ENCODE measurements at places on chromosomes 16 and 17. TPM values are rescaled to one million over a fixed set of nuclear protein-coding genes. Genes with fewer than 3 reads are reported as not detected.

DPEP3 gene
- total RNA-seq, result not detected

KCNJ12 gene
- under 0.01 TPM for total RNA-seq

CCL16 gene
- not detected for total RNA-seq

CTRB2 gene
- total RNA-seq, result not detected

FOXN1 gene
- not detected for total RNA-seq

GRCh38 chr17:40722241-40722640 lies 18.7 kb upstream of the KRT24 start:
- DNase-seq, result no peak

DNA sequence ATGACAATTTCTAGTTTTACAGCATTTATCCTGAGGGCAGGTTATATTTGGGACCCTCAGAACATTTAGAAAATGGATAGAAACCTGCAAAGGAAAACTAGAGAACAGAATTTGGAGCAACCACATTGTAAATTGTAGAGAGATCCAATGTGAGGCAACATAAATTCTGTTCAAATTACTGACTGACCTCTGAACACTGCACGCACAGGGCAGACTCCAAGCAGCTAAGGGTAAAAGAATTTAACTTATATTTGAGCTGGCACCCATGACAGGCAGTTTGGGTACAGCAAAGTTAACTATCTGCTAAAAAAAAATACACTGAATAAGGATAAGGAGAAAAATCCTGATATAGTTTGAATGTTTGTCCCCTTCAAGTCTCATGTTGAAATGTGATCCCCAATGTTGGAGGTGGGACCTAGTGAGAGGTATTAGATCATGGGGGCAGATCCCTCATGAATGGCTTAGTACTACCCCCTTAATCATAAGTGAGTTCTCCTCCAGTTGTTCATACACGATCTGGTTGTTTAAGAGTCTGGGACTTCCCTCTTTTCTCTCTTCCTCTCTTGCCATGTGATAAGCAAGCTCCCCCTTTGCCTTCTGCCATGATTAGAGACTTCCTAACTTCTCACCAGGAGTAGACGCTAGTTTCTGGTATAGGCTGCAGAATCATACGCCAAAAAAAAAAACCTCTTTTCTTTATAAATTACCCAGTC lies 75.7 kb downstream of the FBXL20 start:
- no peak for DNase-seq

GRCh38 chr16:324451-325334 lies 27.8 kb downstream of the AXIN1 start:
- DNase-seq, result no peak

DNA sequence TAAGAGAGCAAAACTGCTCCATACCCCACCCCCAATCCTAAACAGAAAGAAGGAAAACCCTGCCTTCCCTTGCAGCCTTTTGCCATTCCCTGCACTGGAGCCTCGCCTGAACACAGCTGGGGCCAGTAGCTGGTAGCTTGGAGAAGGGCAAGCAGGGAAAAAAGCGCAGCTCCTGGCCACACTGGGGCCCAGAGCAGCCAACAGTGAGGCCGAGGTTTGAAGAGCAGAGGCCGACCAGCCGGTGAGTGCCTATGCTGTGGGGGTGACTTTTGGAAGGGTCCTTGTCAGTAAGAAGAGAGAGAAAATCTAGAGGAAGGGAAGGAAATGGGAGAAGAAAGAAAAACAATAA lies 3.2 kb upstream of the HOXB9 start:
- DNase-seq, result no peak

DNA sequence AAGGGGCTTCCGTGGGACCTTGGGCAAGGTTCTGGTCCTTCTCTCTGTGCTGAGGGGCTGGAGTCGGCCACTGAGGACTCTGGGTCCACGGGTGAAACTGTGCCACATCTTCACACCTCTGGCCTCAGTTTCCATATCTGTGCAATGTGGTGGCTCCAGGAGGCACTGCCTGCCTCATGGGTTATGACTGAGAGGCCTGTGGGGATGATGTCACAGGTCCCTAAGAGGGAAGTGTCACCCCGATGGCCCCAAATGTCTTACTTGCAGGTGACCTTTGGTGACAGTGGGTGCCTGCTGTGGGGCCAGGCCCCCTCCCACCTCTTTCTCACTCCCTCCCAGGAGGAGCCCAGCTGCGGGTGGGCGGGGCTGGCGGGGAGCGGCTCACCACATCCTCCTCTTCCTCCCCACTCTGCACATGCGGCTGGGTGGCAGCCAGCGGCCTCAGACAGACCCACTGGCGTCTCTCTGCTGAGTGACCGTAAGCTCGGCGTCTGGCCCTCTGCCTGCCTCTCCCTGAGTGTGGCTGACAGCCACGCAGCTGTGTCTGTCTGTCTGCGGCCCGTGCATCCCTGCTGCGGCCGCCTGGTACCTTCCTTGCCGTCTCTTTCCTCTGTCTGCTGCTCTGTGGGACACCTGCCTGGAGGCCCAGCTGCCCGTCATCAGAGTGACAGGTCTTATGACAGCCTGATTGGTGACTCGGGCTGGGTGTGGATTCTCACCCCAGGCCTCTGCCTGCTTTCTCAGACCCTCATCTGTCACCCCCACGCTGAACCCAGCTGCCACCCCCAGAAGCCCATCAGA lies at the start of gene IL21R:
TSS of gene IL21R (plus strand) at position 407 of the 801 bp plus-strand sequence. CDS start 27,898 bp downstream, outside the sequence.
- DNase-seq, result peak; percentile 61

DNA sequence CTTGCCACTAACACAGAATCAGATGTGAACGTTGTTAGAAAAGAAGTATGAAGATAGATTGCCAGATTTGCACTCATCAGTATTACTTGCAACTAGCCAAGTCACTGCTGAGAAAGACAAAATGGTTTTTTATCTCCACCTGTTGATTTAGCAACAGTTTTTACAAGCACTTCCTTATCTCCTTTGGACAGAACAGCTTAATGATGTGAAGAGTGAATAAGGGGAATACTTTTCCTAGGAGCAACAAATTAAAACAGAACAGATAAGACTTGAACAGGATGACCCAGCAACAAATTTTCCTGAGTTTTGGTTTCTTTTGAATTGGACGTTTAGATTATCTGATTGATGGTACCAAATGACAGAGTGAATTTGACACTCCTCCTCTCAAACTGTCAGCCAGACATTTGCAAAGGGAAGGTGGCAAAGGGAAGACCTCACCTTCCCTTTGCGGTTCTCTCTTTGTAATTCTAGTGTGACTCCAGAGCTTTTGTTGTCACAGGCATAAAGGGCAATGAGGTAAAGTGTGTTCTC lies 130.6 kb downstream of the NLK start:
- DNase-seq, result no peak

- no peak for DNase-seq
Observed at GRCh38 chr16:14428043-14428442, 202.0 kb downstream of the PARN start.

- no peak for DNase-seq
Observed at GRCh38 chr16:63568164-63568563, 1531.9 kb upstream of the CDH8 start.

DNA sequence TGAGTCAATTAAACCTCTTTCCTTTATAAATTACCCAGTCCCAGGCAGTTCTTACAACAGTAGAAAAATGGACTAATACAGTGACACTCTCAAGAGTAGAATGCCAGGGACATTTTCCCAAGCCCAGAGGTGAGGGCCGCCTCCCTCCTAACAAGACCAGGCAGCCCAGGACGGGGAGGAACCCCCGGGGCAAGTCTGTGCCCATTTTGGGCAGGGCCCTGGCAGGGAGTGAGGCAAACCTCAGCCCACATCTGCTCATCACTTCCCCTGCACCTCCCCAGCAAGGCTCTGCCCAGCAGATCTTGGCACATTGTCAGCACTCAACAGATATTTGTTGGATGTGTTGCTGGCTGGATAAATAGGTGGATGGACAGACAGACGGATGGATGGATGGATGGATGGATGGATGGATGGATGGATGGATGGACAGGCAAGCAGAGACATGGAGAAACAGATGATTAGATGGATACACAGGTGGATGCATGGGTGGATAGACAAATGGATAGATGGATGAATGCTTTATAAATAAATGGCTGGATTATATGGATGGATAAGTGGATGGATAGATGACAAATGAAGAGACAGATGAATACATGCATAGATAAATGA lies 271.3 kb downstream of the PARN start:
- DNase-seq, result no peak

- no peak for DNase-seq
Observed at GRCh38 chr16:27522173-27522707, 27.5 kb downstream of the GTF3C1 start.

DNA sequence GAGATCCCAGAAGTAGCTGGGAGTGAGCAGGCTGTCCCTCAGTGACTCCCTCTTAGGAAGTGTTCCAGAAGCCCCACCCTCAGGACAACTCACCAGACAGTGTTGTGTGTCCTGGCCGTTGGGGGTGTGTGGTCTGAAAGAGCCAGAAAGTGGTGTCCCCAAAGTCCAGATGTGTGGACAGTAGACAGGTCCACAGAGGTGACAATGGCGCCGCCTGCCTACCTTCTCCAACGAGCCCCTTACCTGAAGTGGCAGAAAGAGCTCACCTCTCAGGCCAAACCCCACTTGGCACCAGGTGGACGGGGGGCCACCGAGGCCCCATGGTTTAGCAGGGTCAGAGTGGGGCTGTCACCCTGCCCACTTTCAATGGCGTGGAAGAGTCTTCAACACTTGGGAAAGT lies 19.9 kb downstream of the C17orf100 start:
- DNase-seq, result no peak

DNA sequence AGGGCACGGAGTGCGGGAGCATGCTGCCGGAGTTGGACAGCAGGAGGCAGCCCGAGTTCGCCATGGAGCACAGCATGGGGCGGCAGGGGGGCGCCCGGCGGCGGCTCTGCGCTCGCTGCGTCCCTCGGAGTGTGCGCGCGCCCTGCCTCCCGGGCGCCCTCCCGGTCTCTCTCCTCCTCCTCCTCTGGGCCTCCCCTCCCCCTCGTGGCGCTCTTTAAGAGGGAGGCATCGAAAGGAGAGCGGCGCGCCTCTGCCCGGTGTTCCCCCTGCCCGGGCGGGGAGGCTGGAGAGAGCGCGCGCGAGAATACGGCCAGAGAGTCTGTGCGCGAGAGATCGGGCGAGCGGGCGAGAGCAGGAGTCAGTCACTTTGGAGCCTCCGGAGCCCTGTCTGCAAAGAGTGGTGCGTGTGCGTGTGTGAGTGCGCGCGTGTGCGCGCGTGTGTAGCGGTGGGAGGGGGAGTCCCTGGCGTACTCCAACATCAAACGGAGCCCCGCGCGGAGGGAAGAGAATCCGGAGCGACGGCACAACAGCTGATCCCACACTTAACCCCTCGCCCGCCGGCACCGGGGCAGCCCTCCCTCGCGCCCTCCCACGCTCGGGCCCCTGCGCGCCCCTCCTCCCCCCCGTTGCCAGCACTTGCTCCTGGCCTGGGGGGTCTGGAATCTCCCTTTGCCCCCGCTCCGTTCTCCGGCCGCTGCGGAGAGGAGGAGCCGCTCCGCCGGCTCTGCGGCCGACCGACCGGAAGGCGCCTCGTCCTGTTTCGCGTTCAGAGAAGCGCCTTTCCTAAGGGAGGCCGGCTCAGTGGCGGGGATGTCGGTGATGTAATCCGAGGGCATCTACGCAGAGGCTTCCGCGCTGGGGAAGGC lies 108.9 kb downstream of the ENGASE start:
- DNase-seq, result no peak

DNA sequence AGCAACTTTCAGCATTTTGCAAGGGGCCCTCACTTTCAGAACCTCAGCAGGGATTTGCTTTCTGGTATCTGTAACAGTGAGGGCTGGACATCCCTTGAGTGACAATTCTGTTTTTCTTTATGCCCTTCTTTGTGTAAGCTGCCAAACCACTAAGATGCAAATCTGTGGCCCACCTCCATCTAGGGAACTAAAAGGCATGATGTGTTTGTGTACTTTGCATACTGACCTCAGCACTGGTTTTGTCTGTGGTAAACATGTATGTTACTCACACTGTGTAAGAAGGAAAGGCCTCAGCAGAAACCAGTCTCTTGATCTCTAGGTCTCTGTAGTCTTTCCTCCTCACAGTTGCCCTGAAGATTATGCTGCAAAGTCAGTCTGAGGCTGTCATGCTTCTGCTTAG lies 396.6 kb upstream of the DYNLRB2 start:
- peak; percentile 79 for DNase-seq

- no peak for DNase-seq
Observed at GRCh38 chr16:3133844-3134243, 985 bp upstream of the ZNF213 start.

DNA sequence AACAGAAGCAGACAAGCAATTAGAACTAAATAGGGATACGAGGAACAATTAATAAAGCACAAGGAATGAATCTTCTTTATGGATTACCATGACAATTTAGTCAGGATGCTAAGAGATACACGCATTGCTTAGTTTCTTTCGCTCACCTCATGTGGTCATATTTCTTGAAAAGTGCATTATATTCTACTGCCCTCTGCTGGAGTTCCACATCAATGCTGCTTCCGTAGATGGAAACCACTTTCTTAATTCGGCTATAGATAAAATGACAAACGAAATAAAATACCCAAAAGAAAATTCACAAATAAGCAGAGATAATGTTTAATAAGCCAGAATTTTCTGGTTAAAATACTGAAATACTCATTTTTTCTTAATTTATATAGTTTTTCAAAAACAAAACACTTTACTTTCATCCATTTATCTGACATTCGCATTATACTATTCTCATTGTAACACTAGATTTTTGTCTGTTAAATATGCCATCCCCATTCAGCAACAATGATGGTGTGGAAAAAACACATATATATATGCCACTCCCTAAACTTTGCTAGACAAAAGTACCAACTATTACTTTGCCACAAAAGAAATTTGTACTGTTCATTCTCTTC lies 22.0 kb upstream of the PHLPP2 start:
- peak; percentile 52 for DNase-seq

- no peak for DNase-seq
Observed at GRCh38 chr16:71555230-71555891, 21.5 kb downstream of the TAT start.

DNA sequence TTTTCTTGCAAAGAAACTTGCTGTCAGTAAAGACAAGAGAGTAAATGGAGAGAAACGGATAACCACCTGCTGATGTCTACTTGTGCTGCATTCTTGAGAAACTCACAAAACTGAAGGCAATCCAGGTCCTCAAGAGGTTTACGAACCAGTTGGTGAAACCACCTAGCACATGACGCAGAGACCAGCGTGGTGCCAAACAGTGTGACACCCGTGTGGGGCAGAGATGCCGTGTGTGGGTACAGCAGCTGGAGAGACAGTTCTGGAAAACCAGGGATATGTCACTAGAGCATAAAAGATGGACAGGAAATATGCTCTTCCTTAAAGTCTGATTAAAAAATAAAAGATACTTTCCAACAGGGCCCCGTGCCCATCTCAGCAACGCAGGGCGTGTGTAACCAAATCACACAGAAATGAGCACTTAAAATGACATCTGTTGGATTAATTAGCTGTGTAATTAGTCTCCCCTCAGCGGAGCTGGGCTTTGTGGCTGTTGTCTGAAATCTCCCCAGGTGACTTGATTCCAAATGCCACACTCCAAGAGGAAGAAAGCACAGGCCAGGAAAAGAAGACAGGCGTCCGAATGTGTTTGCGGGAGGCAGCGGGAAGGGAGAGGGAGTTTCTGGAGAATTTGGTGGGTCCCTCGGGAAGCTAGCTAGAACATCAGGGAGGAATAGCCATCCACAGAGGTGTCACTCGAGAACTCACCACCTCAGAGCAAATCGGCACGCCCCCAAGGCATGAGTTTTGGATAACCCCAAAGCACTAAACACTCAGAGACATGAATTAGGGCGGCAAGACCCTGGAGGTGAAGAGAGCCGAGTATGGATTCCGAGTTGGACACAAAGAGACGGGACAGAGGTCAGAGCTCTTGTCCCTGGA lies 109.8 kb downstream of the ZFHX3 start:
- no peak for DNase-seq

- DNase-seq, result peak; percentile 41
Observed at GRCh38 chr17:28907709-28908475, 5.0 kb upstream of the DHRS13 start.
